ENCODE measurements at places on chromosomes 16 and 17.

GRCh38 chr16:82518811-82519210 is 108.0 kb upstream of the CDH13 start:
- no peak for DNase-seq

DNA sequence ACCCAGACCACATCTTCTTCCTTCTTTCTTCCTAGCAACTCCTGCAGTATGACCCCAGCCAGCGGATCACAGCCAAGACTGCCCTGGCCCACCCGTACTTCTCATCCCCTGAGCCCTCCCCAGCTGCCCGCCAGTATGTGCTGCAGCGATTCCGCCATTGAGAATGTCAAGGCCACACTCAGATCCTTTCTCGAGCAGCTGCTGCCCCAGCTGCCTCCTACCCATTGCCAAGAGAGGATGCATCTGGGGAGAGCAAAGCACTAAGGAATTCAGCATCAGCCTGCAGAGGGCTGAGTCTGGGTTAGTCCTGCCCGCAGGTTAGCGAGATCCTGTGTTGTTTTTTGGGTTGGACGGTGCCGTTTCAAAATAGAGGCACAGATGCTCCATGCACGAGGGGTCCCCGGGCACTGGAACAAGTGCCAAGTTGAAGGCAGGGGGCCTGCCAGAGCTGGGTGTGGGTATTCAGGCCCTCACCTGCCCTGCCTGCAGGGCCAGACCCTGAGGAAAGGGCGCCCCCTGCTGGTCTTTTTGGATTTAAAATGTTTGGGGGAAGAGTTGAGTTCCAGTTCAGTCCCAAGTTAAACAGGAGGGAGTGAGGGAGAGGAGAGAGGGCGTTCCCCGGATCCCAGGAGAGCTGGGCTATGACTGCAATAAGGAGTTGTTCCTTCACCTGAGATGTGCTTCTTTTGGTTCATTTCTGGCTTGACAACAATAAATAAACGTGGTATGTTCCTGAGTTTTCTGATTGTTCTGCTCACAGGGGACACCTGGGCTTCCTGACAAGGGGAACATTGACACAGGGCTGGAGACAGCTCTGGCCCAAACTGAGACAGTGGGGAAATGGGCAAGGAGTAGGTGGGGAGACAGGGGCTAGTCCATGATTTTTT is 4.9 kb downstream of the CDK3 start:
- DNase-seq = no peak

DNA sequence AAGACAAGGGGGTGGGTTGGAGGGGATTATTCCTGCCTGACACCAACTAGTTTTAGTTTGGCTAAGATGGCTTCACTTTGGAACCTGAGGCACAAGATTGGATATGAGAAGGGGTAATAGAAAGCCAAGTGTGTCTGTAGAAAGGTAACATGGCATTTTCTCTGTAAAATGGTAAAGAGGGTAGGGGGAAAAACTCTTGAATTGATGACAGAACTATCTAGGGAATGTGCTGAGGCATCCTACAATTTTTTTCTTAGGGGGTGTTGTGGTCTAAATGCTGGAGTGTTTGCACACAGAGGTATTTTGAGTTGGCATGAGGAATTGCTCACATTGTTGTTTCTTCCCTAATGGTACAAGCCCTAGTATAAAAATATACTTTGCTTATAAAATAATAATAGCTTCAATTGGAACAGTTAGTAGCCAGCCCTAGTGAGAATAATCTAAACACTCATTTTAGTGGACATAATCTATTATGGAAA is 25.8 kb downstream of the YPEL2 start:
- no peak for DNase-seq

- no peak for DNase-seq
Measured at GRCh38 chr17:27920569-27920968, 27.4 kb upstream of the LYRM9 start.

DNA sequence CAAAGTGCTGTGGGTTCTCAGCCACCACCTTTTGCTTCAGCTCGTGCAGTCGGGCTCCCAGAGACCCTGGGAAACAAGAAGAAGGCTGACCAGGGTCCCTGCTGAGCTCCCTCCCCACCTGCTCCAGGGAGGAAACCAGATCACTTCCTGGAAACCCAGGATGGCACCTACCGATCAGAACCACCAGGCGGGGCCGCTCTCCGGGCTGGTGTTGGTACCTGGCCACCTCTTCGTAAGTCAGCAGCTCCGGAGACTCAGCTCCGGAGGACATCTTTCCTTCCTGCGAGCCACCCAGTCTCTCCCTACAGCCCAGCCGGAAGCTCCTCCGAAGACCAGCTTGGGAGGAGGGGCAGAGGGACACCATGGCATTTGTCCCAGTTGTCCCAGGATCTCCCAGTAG is 18.9 kb downstream of the MPP3 start:
- DNase-seq = no peak
